ENCODE measurements at places on chromosomes 2 and 18.

GRCh38 chr2:9052821-9053533 lies 49.5 kb upstream of the MBOAT2 start:
- no peak for DNase-seq

DNA sequence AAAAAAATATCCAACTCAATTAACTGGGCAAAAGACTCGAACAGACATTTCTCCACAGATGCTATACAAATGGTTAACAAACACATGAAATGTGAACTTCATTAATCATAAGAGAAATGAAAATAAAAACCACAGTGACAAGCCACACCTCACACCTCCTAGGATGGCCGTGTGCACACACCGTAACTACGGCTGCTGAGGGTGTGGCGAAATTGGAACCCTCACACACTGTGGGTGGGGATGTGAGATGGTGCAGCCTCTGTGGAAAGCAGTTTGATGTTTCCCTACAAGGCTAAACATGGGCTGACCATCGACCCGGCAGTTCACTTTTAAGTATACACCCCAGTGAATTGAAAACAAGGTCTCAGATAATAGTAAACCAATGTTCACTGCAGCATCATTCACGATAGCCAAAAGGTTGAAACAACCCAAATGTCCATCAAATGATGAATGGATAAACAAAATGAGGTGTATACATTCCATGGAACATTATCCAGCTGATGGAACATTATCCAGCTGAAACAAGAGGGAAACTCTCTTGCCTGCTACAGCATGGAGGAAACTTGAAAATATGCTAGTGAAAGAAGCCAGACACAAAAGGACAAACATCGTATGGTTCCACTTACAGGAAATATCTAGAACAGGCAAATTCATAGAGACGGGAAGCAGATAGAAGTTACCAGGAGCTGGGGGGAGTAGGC lies 32.2 kb downstream of the ZAP70 start:
- DNase-seq = peak; percentile 45

- no peak for DNase-seq
These were observed 122.8 kb downstream of the ARL4C start for GRCh38 chr2:234374150-234374508.

GRCh38 chr18:78992041-78993011 lies 12.7 kb downstream of the SALL3 start:
- DNase-seq = no peak

Measured in activated CD8-positive, alpha-beta memory T cell treated with anti-CD3 and anti-CD28 coated beads, Interleukin-2, amount 50 U/mL, for 4 hours (primary cell).